ENCODE measurements at places on chromosomes 3 and 15.

GRCh38 chr3:100811779-100812507 is 102.6 kb downstream of the TFG start:
- DNase-seq, result no peak

GRCh38 chr3:190676481-190676880 is 162.6 kb downstream of the IL1RAP start:
- no peak for DNase-seq

DNA sequence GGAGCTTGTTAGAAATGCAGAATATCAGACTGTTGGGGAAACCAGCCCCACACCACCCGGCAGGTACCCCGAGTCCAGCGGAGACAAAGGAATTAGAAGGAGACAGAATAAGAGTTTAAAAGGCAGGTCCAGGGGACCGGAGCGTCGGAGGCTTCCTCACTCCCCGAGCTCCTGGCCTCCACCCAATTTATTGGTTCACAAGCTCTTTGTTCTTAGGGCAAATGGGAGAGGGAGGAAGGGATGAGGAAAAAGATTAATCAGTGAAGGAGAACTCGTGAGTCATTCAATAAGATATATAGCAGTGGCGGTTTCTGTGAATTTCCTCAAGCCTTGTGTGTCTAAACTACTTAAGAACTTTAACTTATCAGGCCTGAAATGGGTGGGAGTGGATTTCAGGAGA is 32.1 kb upstream of the WDR72 start:
- no peak for DNase-seq

DNA sequence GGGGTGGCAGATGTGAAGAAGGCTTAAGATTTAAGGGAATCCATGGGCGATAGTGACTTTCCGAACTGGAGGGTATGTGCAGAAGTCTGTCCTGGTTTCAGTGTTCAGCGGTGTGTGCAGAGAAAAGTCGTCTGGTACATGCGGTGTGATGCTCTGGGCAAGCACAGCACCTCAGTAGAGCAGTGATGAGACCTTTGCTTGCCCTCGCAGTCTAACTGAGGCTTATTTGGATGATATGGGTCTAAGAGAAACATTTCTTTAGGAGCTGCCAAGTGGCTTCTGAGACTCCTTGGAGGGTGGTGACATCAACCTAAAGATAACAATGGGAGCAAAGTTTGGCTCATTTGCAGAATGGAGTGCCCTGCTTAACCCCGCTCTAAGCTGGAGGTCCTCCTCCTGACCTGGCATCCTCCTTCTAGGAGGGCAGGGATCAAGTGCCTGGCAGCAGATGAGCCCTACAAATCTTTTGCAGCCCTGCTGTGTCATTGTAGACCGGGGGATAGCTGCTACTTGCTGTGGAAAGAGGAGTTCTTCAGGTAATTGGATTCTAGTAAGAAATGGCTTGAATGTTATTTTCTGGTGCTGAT is 228.1 kb upstream of the AZI2 start:
- no peak for DNase-seq

- DNase-seq, result no peak
These were observed 580.0 kb downstream of the ZNF385D start for GRCh38 chr3:21170964-21171363.

GRCh38 chr15:90064911-90065681 is 37.2 kb downstream of the IDH2 start:
- DNase-seq, result no peak

- no peak for DNase-seq
These were observed 104.4 kb upstream of the C2CD4B start for GRCh38 chr15:62269504-62269903.

- DNase-seq, result no peak
These were observed 14.1 kb downstream of the ACAA1 start for GRCh38 chr3:38122712-38123290.

DNA sequence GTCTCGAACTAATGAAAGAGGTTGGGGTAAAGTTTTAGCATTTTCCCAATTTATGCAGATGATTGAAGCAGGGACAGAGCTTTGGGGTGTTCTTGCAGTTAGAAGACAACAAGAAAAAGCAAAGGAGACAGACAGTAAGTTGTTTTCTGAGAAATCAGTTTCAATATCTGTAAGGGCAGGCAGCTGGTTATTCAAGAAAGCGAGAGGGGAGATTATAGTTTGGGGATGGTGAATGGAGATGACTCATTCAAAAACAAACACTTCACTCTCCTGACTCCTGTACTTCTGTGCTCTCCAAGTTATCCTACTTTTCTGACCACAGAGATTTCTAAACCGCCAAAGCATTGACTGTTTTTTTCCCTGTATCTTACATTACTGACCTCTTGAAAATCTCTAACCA is 352.0 kb downstream of the GAP43 start:
- DNase-seq, result no peak

GRCh38 chr15:87573039-87573438 is 683.5 kb downstream of the NTRK3 start:
- DNase-seq, result no peak

DNA sequence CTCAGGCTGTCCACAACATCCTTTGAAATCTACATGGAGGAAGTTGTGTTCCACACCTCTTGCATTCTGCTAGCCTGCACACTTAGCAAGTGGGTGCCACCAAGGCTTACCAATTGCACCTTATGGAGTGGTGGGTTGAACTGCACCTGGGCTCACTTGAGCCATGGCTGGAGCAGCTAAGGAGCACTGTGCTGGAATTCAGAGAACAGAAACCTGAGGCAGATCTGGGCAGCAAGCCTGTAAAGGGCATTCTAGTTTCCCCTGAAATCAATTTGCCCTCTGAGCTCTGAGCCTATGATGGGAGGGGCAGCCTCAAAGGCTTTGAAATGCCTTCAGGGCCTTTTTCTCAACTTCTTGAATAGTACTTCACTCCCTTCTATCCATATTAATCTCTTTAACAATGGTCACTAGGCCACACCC is 18.0 kb downstream of the BTLA start:
- no peak for DNase-seq

DNA sequence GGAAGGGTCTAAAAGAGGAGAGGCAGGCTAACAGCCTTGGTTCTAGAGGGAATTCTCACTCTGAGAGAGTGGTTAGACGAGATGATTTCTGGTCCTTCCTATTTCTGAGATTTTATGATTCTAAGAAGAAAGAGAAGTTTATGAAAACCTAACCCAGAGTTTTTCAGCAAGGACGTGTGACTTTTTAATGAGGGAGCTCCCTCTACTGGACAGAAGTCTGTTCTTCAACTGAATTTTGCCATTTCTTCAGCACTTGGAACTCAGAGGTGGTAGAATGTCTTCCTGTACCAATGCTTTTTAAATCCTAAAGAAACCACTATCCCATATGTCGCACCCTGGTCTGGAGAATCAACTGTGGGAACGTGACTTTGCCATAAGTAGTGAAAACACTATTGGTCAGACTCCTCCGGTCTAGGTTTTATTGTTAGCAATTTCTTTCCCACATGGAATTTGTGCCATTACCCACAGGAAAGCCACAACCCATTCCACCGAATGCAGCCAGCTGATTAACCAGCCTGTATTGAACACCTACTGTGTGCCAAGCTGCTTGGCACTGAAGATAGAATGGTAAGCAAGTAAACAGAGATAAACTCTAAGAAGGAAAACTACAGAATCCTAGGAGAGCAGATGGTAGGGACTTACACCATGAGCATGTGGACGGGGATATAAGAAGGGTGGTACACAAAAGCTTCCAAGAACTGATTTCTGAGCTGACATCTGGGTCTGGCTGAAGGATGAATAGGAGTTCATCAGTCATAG is 199.5 kb upstream of the LMCD1 start:
- DNase-seq, result peak; percentile 33

DNA sequence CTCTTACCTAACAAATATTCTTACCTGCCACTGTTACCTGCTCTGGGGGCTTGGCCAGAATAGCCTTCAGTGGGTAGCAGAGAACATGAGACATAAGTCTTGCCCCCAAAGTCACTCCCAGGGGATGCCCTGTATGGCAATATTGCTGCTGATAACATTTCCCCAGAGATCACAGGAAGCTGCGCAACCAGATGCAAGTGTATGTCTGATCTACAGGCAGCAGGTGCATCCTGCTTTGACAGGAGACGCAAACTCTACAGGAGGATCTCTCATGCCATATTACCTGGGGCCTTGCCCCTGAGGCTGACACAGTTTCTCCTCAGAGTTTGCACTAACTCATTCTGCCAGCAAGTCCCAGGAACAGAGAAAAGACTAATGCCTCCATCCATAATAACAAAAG is 174.4 kb upstream of the LPP start:
- no peak for DNase-seq

GRCh38 chr15:78339559-78339958 is 594 bp upstream of the CRABP1 start:
- no peak for DNase-seq

- no peak for DNase-seq
These were observed 49.3 kb downstream of the TMEM266 start for GRCh38 chr15:76109046-76109445.

GRCh38 chr15:31464216-31465082 is 137.8 kb downstream of the KLF13 start:
- no peak for DNase-seq

- DNase-seq, result no peak
These were observed 90.3 kb downstream of the ASB7 start for GRCh38 chr15:100692671-100693070.

DNA sequence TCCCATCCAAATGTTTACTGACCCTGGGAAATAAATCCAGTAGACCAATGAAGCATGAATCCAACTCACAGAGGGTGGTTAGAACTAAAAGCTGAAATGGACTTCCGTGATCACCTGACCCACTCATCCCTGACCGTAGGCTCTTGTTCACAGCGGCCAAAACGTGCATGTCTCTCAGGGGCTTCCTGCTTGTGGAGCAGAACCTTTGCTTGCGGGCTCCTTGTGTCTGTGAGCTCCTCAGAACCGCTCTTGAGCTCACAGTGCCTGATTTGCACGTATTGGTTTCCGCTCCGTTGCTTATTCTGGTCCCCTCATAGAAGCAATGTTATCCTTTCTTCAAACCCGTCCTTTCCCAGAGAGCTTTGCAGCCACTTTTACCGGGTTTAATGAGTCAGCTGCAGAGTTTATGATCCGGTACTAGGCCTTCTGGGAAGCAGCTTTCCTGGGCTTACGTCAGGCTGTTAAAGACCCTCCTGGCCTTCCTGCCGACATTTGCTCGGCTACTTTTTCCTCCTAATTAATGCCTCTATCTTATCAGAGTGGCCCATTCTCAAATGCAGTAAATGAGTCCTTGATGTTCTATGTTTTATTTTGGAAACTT is 35.4 kb downstream of the LIPC start:
- DNase-seq, result peak; percentile 82

DNA sequence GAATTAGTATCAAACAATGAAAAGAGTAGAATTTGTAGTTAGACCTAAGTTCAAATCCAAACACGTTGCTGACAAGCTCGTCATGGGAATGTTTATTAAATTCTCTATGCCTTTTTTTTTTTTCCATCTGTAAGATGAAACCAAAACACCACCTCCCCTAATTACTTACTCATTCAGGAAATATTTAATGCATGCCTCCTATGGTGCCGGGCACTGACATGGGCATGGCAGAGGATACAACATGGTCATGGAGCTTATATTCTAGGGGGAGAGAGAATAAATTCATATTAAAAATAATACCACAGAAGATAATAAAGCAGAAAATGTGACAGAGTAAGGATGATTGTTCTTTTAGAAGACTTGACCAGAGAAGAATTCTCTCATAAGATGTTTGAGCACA is 215.8 kb downstream of the RYR3 start:
- no peak for DNase-seq

DNA sequence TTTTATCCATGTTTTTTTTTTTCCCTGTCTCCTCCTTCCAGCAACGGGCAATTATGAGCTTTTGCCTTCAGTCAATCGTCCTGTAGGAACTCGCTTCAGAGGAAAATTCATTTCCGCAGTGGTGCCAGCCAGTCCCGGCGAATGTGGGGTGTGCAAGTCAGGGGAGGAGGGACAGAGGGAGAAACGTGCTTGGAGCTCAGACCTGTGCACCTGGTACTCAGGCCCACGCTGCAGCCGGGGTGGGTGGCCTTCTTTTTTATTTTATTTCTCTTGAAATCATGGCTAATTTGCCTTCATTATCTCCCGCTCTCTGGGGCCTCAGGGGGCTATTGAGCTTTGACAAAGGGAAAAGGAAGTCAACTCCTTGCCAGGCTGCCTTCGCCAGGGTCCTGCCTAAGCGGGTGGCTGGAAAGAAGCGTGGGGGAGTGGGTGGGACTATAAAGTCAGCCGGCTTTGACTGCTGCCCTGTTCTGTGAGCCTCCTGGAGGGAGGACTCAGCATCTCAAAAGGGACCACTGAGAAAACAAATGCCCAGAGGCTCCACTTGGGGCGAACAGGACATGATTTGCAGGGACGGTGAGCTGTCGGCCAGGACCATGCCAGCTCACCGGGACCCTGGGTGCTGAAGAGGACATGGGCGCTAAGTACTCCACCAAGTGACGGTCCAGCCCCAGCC is 5.5 kb downstream of the GRIP2 start:
- DNase-seq, result no peak

GRCh38 chr15:65541231-65541820 is 11.1 kb downstream of the HACD3 start:
- no peak for DNase-seq

GRCh38 chr3:150783316-150783715 is 20.3 kb upstream of the SIAH2 start:
- no peak for DNase-seq

- DNase-seq, result no peak
These were observed 326.4 kb downstream of the GBE1 start for GRCh38 chr3:81435050-81435449.

GRCh38 chr3:40366203-40367162 is 20.5 kb upstream of the ENTPD3 start:
- DNase-seq, result no peak

- no peak for DNase-seq
These were observed 49.5 kb downstream of the TLNRD1 start for GRCh38 chr15:81050259-81050658.

- DNase-seq, result no peak
These were observed 271.2 kb upstream of the TRIM42 start for GRCh38 chr3:140406655-140407054.

GRCh38 chr3:187843654-187844053 is 98.4 kb upstream of the BCL6 start:
- no peak for DNase-seq

DNA sequence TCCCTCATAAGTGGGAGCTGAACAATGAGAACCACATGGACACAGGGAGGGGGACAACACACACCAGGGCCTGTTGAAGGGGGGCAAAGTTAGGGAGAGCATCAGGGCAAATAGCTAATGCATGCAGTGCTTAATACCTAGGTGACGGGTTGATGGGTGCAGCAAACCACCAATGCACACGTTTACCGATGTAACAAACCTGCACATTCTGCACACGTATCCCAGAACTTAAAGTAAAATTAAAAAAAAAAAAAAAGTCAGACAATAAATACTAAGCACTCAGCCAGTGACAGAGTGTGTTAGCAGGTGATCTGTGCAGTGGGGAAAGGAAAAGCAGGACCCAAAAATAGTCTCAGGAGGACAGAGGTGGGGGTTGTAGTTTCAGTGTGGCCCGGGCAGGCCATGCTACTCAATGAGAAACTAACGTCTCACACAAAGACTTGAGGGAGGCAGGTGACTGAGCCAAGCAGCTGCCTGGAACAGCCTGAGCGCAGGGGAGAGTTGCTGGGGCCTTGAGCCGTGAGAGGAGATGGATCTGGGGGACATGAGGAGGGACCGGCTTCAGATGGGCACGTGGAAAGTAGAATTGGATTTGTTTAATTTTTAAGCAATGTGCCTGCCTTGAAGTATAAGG is 18.4 kb downstream of the ANKDD1A start:
- DNase-seq, result no peak

- no peak for DNase-seq
These were observed 152.3 kb downstream of the FNDC3B start for GRCh38 chr3:172191629-172192028.

GRCh38 chr3:37154668-37155314 is 19.6 kb downstream of the LRRFIP2 start:
- no peak for DNase-seq

- no peak for DNase-seq
These were observed 18.6 kb upstream of the DNAAF4 start for GRCh38 chr15:55526559-55527036.
